ENCODE measurements at places on chromosomes 2 and 18.

GRCh38 chr2:84526562-84526961 lies 10.3 kb downstream of the DNAH6 start:
- no peak for DNase-seq

DNA sequence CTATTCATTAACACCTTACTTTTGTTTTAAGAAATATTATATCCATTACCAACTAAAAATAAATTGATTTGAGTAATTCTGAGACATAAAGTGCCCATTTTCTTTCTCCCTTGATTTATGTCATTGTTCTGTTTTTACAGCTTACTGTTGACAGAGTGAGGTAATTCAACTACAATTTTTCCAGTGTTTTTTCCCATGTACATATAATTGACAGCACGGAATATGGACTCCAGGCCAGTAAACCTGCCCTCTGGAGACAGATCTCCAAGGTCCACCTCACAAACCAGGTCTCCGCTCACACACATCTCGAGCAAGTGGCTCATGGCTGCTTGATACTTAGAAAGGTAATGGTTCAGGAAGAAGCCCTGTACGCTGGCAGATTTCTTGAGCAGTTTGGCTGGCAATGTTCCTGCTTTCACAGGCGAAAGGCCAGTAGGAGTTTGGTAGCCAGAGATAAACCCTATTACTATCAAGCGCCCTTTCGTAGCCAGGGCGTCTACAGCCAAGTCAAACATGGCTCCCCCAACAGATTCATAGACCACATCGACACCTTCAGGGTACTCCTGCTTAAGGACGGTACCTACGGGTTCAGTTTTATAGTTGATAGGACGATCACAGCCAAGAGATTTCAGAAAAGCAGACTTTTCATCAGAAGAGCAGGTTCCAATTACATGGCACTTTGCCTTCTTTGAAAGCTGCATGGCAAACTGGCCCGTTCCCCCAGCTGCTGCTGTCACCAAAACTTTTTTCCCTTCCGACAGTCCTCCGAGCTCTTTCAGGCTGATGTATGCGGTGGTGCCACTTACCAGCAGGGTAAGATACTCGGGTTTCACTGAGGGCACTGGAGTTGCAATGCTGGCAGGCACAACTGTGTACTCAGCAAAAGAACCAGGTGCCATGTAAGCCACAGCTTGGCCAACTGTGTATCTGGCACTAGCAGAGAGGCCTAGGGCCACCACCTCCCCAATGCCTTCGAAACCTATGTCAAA lies 7.4 kb downstream of the PTGR3 start:
- DNase-seq = no peak

- no peak for DNase-seq
Observed at GRCh38 chr18:32460171-32460731, 10.4 kb downstream of the GAREM1 start.

GRCh38 chr2:100460904-100461530 lies 9.3 kb upstream of the NMS start:
- DNase-seq = no peak

DNA sequence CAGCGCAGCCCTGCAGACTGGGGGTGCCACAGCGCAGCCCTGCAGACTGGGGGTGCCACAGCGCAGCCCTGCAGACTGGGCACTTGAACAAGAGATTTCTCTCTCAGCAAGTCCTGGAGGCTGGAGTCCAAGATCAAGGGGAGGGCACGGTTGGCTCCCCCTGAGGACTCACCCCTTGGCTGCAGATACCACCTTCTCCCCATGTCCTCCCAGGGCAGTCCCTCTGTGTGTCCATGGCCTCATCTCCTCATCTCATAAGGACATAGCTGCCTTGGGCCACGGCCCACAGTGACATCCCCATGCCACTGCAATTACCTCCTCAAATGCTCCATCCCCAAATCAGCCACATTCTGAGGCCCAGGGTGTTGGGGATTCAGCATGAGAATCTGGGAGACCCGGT lies 98.2 kb downstream of the TPO start:
- no peak for DNase-seq

GRCh38 chr2:234587341-234588053 lies 90.6 kb upstream of the ARL4C start:
- no peak for DNase-seq
